ENCODE measurements at places on chromosomes 16 and 17.

DNA sequence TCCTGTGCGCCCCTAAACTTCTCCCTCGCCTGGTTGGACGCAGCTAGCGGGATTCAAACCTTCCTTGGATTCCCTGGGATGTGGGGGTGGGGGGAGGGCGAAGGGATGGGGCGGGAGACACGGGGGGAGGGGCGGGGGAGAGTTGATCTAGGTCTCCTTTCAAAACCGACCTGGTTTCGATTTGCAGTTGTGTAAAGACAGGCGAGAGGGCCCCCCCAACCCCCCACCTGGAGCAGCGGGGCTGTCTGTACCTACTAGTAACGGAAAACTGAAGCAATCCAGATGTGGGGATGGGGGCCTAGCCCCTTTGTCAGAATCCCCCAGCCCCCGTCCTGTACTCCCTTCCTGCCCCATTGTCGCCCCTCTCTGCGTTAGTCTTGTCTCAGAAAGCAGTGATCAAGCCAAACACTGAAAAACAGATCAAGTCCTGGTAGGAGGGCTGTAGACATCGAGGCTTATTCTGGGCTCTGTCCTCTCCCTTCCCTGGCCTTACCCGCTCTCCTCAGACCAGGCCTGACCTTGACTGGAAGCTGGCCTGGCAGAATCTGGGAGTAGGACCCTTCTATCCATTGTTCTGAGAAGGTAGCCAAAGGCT is 902 bp downstream of the DLX4 start:
- DNase-seq, result no peak

DNA sequence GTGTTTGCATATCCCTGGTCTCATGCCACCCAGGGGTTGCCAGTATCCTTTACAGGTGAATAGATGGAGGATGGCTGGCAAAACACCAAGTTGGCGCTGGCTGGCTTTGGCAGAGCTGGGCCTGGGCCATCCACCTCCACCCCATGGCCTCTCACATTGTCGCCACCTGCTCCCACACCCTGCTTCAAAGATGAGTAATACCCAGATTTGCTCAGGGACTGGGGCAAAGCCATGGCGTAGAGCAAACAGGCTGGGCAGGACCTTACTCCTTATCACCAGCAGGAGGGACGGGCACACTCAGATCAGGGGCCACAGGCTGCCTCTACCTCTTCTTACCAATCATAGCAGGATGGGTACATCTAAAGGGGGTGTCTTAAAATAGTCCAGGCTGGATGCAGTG is 24.3 kb downstream of the PLA2G10 start:
- peak; percentile 22 for DNase-seq

GRCh38 chr16:11494433-11494832 is 92.3 kb downstream of the LITAF start:
- no peak for DNase-seq

- no peak for DNase-seq
Observed at GRCh38 chr17:69325518-69326376, 1.2 kb downstream of the ABCA5 start.

DNA sequence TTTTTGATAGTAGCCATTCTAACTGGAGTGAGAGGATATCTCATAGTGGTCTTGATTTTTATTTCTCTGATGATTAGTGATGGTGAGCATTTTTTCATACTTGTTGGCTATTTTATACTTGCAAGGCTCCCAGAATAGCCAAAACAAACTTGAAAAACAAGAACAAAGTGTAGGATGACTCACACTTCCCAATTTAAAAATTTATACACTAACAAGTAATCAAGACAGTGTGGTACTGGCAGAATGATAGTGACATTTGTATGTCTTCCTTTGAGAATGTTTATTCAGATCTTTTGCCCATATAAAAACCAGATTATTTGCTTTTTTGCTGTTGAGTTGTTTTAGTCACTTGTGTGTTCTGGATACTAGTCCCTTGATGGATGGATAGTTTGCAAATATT is 17.8 kb downstream of the SPECC1 start:
- no peak for DNase-seq

- peak; percentile 79 for DNase-seq
Observed at GRCh38 chr16:67537270-67537635, 8.6 kb downstream of the RIPOR1 start.

DNA sequence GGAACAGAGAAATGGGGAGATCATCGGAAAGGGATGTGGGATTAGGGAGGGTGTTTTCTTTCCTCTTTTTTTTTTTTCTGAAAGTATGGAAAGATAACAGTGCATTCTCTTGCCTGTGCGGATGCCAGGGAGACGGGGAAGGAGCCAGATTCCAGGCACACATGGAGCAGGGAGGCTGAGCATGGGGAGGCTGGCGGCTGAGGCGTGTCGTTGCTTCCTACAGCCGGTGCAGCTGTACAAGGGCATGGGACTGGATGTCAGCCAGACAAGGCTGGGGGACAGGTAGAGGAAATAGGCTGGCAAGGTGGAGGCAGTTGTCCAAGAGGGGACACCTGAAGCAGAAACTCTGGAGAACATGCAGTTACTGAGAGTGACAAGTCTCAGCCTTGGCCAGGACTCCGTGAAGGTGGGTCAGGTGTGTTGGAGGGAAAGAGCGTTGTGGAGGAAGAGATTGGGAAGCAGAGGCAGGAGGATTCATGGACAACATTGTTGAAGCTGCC is 16.6 kb upstream of the ADORA2B start:
- DNase-seq, result no peak

- DNase-seq, result no peak
Observed at GRCh38 chr16:14366974-14367707, 262.9 kb downstream of the PARN start.

DNA sequence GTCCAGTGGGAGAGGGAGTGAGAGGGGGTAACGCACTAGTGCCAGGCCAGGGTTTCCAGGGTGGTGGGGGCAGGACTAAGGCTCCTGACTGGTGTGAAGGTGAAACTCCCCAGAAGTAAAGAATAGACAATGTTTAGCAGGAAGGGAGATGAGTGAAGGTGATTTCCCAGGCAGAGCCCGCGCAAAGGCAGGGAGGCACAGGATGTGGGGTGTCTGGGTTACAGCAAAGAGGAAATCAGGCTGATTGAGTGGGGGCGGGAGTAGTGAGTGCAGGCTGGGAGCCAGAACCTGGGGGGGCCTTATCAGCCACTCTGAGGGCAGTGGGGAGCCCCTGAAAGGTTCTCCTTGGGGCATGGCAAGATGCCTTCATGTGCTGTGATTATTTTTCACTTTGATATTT is 167.5 kb downstream of the UTP18 start:
- DNase-seq, result no peak

GRCh38 chr16:54651440-54652195 is 279.0 kb upstream of the IRX5 start:
- DNase-seq, result no peak

DNA sequence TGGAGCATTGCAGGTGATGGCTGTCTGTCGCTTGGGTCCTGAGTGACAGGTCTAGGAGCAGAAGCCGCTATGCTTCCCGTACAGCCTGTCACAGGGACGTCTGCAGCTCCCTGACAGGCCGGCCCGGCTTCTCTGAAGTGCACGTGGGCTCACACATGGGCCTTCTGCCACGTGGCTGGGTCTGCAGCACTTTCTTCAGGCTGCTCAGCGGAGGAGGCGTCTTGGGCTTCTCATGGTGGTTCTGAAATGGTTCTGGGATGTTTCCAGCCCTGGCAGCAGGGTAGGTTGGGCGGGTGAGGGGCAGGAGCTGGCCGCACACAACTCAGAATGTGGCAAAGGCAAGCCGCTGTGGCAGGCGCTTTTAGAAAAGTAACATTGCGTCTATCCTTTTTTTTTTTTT is 80.3 kb upstream of the ZNF750 start:
- no peak for DNase-seq

GRCh38 chr16:87855852-87856715 is 13.2 kb downstream of the SLC7A5 start:
- DNase-seq, result no peak

DNA sequence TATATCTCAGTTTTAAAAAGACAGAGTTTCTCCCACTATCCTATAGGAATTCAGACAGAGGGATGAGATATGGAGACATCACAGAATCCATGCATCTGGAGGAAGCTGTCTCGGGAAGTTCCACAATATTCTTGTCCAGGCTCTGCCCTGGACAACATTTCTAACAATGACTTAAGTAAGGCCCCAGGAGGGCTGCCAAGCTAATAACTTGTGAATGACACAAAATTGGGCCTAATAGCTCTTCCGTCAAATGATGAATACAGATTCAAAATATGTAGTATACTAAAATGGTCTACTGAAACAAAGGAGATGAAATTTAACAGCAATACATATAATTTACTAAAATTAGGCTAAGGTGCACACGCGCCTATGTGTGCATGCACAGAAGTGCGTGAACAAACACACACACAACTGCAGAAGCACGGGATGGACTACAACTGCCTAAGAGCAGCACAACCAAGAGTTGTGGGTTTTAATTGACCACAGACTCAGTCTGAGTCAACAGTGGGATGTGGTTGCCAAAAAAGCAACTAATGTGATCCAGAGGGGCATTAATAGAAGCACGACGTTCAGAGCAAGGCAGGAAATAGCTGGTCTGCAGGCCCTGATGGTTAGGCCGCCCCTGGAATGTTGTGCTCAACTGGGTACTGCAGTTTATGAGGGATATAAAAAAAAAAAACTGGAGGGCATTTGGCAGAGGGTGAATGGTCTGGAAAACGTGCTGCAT is 26.3 kb upstream of the HS3ST2 start:
- DNase-seq, result no peak

DNA sequence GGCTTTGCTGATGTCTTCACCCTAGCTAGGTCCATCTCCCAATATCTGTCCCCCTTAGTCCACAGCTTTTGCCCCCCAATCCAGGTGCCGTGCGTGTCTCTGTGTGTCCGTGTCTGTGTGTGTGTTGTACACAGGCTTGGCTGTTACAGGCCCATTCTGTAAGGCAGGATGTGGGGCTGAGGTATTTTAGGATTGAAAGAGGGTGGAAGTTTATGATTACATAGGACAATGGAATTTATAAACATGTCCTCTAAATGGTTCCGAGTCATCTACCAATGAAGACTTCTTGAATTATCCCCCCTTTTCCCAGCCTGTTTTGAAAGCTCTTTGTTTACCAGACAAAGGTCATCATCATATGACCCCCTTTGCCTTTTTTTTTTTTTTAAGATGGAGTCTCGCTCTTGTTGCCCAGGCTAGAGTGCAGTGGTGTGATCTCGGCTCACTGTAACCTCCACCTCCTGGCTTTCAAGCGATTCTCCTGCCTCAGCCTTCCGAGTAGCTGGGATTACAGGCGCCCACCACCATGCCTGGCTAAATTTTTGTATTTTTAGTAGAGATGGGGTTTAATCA is 21.9 kb downstream of the ACE start:
- DNase-seq, result peak; percentile 16

GRCh38 chr16:57184887-57185445 is 873 bp downstream of the PSME3IP1 start:
- no peak for DNase-seq

DNA sequence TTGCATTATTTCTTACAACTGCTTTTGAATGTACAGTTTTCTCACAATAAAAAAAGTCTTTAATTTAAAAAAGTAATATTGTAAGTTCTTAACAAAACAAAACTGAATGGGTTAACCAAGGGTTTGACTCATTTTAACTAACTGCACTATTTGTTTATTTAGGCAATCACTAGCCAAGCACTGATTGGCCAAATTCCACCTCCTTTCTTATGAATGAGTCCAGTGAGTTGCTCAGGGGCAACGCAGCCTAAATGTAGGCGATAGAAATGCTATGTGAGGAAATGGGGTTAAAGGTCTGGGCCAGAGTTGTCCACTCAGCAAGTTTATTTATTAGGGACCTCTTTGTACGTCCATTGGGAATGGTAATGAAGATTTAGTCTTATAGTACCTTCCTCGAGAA is 89.6 kb upstream of the MAF start:
- DNase-seq, result no peak
